HepG2 (cell line): ENCODE measurements at places on chromosomes 5 and 9. TPM values are rescaled to one million over a fixed set of nuclear protein-coding genes. Genes with fewer than 3 reads are reported as not detected.

SVEP1 gene
- polyA plus RNA-seq = not detected in 2 replicates

ANKRD18B gene
- 0.57 and 0.65 TPM in 2 replicates for polyA plus RNA-seq

GPR151 gene
- not detected in 2 replicates for polyA plus RNA-seq

IL33 gene
- 0.03 and 0.05 TPM in 2 replicates for polyA plus RNA-seq

CNTNAP3 gene
- polyA plus RNA-seq = 4.5 and 4.8 TPM in 2 replicates

FSTL4 gene
- polyA plus RNA-seq = 3.0 and 3.9 TPM in 2 replicates

DMRT3 gene
- polyA plus RNA-seq = not detected in 2 replicates

LCN12 gene
- polyA plus RNA-seq = 6.9 and 7.5 TPM in 2 replicates

GRM6 gene
- not detected in 2 replicates for polyA plus RNA-seq

IFNA13 gene
- polyA plus RNA-seq = not detected in 2 replicates

PCDHGA7 gene
- polyA plus RNA-seq = 0.11 and 0.13 TPM in 2 replicates

FAT2 gene
- polyA plus RNA-seq = under 0.01 TPM in 1 of 2 replicates, not detected in the other

HAVCR2 gene
- 0.16 and 1.4 TPM in 2 replicates for polyA plus RNA-seq

SPINK13 gene
- not detected in 2 replicates for polyA plus RNA-seq

PNPLA7 gene
- polyA plus RNA-seq = 1.5 and 1.9 TPM in 2 replicates

HACD4 gene
- polyA plus RNA-seq = not detected in 2 replicates

TRPM3 gene
- polyA plus RNA-seq = under 0.01 TPM in 1 of 2 replicates, not detected in the other

GADD45G gene
- not detected in 2 replicates for polyA plus RNA-seq

SPINK7 gene
- polyA plus RNA-seq = 0.15 TPM in 1 of 2 replicates, not detected in the other

KCNV2 gene
- not detected in 2 replicates for polyA plus RNA-seq

SMAD5 gene
- 27.2 and 30.0 TPM in 2 replicates for polyA plus RNA-seq

FAM81B gene
- polyA plus RNA-seq = not detected in 2 replicates

ANKRD31 gene
- 0.01 and 0.03 TPM in 2 replicates for polyA plus RNA-seq

BTNL3 gene
- polyA plus RNA-seq = not detected in 2 replicates

CDO1 gene
- 3.2 and 5.2 TPM in 2 replicates for polyA plus RNA-seq

ATG10 gene
- polyA plus RNA-seq = 0.93 and 2.0 TPM in 2 replicates

ALDH7A1 gene
- 64.5 and 100 TPM in 2 replicates for polyA plus RNA-seq

UNC13B gene
- 14.0 and 17.8 TPM in 2 replicates for polyA plus RNA-seq

DOCK2 gene
- polyA plus RNA-seq = not detected in 2 replicates

IL4 gene
- polyA plus RNA-seq = not detected in 2 replicates

GLDC gene
- polyA plus RNA-seq = 46.9 and 59.3 TPM in 2 replicates

TICAM2 gene
- not detected in 2 replicates for polyA plus RNA-seq
